Activated CD8-positive, alpha-beta T cell treated with anti-CD3 and anti-CD28 coated beads for 36 hours (primary cell): ENCODE measurements at places on chromosomes 5 and 9. TPM values are rescaled to one million over a fixed set of nuclear protein-coding genes. Genes with fewer than 3 reads are reported as not detected.

DNA sequence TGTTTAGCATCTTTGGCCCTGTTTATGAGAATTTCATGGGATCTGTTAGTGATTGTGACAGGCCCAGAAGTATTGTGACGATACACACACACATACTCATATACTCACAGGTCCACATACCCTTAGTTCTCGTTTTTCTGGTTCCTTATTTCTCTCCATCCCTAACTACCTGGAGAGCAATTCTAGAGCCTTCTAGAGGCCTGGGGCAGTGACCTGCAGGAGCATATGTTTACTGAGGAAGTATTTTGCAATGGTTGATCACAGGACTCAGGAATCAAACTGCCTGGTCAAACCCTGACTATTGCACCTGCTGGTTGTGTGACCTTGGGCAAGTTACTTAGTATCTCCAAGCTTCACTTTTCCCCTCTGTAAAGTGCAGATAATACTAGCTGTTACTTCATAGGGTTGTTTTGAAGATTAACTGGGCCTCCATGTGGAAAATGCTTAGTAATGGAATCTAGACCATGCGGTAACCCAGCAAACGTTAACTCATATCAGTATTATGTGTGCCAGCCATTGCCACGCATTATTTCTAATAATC, 8.7 kb downstream of the PAPPA start:
- H3K36me3 ChIP-seq = no peaks in the 10 kb centered on the region
- no peak for DNase-seq
- peaks cover 23% of the 10 kb centered on the region for H3K27me3 ChIP-seq
- no peaks in the 10 kb centered on the region for H3K4me1 ChIP-seq
- no peak overlapping the region for H3K27ac ChIP-seq

DNA sequence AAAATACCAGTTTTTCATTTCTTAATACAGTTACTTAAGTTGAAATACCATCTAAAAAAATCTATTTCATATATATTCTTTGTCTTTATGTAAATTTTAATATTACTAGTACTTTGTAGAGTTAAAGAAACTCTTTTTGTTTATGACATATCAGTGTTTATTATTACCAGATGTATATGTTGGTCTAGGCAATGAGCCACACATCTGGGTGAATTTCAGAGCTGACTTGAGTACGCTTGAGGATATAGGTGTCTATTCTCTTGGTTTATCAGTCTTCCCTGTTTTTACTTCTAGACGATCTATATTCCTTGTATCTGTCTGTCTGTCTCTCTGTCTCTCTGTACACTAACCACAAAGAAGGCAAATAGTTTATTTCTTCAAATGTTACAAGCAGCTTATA, 2.9 kb downstream of the SMAD5 start:
- no peak overlapping the region for H3K4me3 ChIP-seq
- peaks cover 5% of the 10 kb centered on the region for H3K27me3 ChIP-seq
- H3K36me3 ChIP-seq = peaks cover 2% of the 10 kb centered on the region
- no peak for DNase-seq

DNA sequence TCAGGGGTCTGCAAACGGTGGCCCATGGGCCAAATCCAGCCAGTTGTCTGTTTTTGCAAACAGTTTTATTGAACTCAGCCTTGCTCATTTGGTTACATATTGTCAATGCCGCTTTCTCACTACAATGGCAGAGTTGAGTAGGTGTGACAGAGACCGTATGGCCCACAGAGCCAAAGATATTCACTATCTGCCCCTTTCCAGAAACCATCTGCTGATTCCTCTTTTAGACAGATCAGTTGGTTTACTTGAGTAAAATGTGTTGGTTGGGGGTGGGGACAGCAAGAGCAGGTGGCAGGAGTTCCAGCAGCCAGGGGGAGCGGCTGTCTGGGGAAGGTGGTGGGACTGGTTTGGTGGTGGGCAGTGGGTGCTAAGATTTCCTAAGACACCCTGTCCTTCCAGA, 54.8 kb downstream of the COL27A1 start:
- DNase-seq = no peak
- H3K36me3 ChIP-seq = no peaks in the 10 kb centered on the region
- no peak overlapping the region for H3K27ac ChIP-seq
- no peaks in the 10 kb centered on the region for H3K27me3 ChIP-seq

GRCh38 chr5:23627976-23628375, 120.6 kb downstream of the PRDM9 start:
- no peaks in the 10 kb centered on the region for H3K36me3 ChIP-seq
- DNase-seq = no peak
- no peak overlapping the region for H3K27ac ChIP-seq
- H3K4me1 ChIP-seq = no peaks in the 10 kb centered on the region
- no peak overlapping the region for H3K4me3 ChIP-seq

The PTRH1 gene
- 15.9 TPM for total RNA-seq

The SHOC1 gene
- total RNA-seq = not detected

The PLEKHG4B gene
- total RNA-seq = not detected

DNA sequence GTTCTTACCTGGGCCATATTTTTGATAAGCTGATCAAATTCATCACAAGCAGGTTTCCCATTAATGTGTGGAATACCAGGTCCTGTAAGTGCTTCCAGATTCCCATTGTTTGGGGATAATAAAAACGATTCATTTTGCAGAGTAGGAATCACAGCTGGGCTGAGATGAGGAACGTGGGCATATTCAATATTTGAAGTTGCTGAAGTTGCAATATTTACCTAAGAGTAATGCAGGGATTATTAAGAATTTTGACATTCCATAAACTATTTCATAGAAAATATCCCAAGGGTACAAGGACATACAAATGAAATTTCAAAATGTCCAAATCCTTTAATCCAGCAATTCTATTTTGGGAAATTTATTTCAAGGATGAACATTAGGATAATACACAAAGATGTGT, 55.1 kb downstream of the MPDZ start:
- H3K27ac ChIP-seq = no peak overlapping the region
- no peaks in the 10 kb centered on the region for H3K36me3 ChIP-seq
- no peak for DNase-seq
- no peaks in the 10 kb centered on the region for H3K4me1 ChIP-seq
- H3K4me3 ChIP-seq = no peak overlapping the region

DNA sequence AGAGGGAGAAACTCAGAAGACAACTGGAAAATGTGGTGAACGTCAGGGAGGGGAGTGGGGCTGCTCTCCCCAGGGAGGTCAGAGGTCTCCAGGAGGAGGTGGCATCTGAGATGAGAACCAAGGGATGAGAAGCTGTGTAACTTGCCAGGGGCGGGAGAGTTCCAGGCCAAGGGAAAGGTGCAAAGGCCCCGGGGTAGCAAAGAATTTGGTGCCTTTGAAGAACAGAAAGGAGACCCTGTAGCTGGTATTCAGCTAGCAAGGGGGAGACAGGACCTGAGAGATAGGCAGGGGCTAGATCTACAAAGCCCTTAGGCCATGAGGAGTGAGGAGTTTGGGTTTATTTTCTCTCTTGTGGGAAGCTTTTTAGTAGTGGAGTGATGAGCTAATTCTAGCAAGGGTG, 3.3 kb downstream of the DNM1 start:
- no peak overlapping the region for H3K4me3 ChIP-seq
- H3K27me3 ChIP-seq = peaks cover 9% of the 10 kb centered on the region
- DNase-seq = no peak
- H3K36me3 ChIP-seq = no peaks in the 10 kb centered on the region
- peaks cover 18% of the 10 kb centered on the region for H3K4me1 ChIP-seq
- H3K27ac ChIP-seq = no peak overlapping the region

DNA sequence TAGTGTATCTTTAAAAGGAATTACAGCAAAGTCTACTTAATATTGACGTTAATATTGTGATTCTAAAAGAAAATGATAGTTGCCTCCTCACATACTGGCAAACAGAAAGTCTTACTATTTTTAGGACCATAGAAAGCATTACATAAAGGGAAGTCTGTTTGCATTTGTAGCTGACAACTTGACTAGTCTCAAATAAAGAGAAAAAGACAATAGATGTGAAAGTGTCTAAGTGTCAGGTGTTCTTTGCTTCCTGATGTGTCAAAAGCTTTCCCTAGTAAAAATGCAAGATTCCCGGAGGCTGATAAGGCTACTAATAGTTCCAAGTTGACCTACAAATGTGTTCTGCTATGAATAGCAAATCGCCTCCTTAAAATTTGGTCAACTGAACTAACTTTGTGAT, 259.7 kb downstream of the CDH10 start:
- H3K27ac ChIP-seq = no peak overlapping the region
- DNase-seq = no peak
- H3K4me3 ChIP-seq = no peak overlapping the region
- H3K27me3 ChIP-seq = no peaks in the 10 kb centered on the region

GRCh38 chr5:37714756-37715155, 125.1 kb downstream of the GDNF start:
- peaks cover 8% of the 10 kb centered on the region for H3K4me1 ChIP-seq
- no peak overlapping the region for H3K27ac ChIP-seq
- no peaks in the 10 kb centered on the region for H3K36me3 ChIP-seq
- H3K27me3 ChIP-seq = no peaks in the 10 kb centered on the region
- H3K4me3 ChIP-seq = no peak overlapping the region

The ARAP3 gene
- 5.9 TPM for total RNA-seq

GRCh38 chr5:92885950-92886349, 695.1 kb downstream of the NR2F1-AS1 start:
- no peaks in the 10 kb centered on the region for H3K36me3 ChIP-seq
- H3K27ac ChIP-seq = no peak overlapping the region
- no peak for DNase-seq
- H3K27me3 ChIP-seq = peaks cover 3% of the 10 kb centered on the region

DNA sequence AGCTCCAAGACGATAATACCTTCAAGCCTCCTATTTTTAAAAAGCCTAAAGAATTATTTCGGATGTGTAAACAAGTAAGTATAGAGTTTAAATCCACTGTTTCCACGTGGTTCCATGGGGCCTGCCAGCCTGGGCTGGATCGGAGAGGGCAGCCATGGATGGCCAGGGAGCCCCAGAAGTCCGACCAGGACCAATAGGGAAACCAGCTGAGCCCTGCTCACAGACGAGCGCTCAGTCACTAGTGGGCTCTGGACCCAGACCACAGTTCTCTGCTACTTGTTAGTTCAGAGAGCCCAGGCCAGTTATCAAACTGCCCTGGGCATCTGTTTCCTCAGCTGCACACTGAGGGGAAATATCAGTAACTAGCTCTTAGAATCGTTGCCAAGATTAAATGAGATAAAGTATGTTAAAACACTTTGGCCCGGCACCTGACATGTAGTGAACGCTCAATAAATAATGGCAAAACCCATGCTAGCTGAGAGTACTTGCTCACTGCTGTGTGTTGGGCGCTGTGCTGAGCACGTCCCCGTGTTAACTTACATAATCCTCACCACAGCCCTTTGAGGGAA, 124.8 kb downstream of the RGS3 start:
- no peaks in the 10 kb centered on the region for H3K27me3 ChIP-seq
- H3K4me3 ChIP-seq = no peak overlapping the region
- peaks cover 61% of the 10 kb centered on the region for H3K4me1 ChIP-seq
- no peak overlapping the region for H3K27ac ChIP-seq

- no peaks in the 10 kb centered on the region for H3K27me3 ChIP-seq
- DNase-seq = no peak
- H3K36me3 ChIP-seq = no peaks in the 10 kb centered on the region
These were observed 532.0 kb upstream of the GRAMD2B start for GRCh38 chr5:125891061-125891725.

GRCh38 chr9:137972355-137972987, 94.9 kb downstream of the CACNA1B start:
- no peaks in the 10 kb centered on the region for H3K36me3 ChIP-seq
- H3K4me1 ChIP-seq = no peaks in the 10 kb centered on the region
- peaks cover 11% of the 10 kb centered on the region for H3K27me3 ChIP-seq
- no peak for DNase-seq
- no peak overlapping the region for H3K27ac ChIP-seq
- H3K4me3 ChIP-seq = no peak overlapping the region

The DRD1 gene
- total RNA-seq = not detected

GRCh38 chr5:177389241-177390169, 5.3 kb downstream of the SLC34A1 start:
- H3K4me3 ChIP-seq = peak overlapping the region; percentile 13
- peak overlapping the region; percentile 76 for H3K27ac ChIP-seq
- no peaks in the 10 kb centered on the region for H3K36me3 ChIP-seq
- DNase-seq = peak; percentile 79

- H3K27me3 ChIP-seq = no peaks in the 10 kb centered on the region
- H3K36me3 ChIP-seq = peaks cover 20% of the 10 kb centered on the region
- DNase-seq = no peak
- H3K4me3 ChIP-seq = no peak overlapping the region
These were observed 152.9 kb downstream of the NIPBL start for GRCh38 chr5:37029436-37029835.

- H3K27me3 ChIP-seq = no peaks in the 10 kb centered on the region
- peaks cover 4% of the 10 kb centered on the region for H3K4me1 ChIP-seq
- H3K27ac ChIP-seq = no peak overlapping the region
- H3K4me3 ChIP-seq = no peak overlapping the region
These were observed 28.4 kb downstream of the CSF1R start for GRCh38 chr5:150057996-150058395.

The DDX4 gene
- total RNA-seq = not detected

- no peak for DNase-seq
- no peak overlapping the region for H3K27ac ChIP-seq
- H3K27me3 ChIP-seq = no peaks in the 10 kb centered on the region
- no peak overlapping the region for H3K4me3 ChIP-seq
- H3K4me1 ChIP-seq = no peaks in the 10 kb centered on the region
- no peaks in the 10 kb centered on the region for H3K36me3 ChIP-seq
These were observed 387.8 kb downstream of the GADD45G start for GRCh38 chr9:89992326-89993198.

DNA sequence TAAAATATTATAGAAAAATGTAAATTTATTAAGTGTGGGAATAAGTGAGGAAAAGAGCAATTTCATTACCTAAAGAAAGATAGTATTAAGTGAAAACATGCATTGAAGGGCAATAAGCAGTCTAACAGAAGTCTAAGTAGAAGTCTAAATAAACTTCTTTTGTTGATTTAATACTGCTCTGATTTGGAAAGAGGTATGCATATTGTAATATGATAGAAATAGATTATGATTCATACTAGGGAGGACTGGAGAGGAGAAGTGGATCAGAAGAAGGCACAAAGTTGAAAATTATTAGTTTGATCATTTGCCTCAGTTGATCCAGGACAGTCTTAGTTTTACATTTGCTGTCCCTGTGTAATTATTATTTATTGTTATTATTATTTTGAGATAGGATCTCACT, 6.6 kb upstream of the ERBIN start:
- H3K36me3 ChIP-seq = no peaks in the 10 kb centered on the region
- DNase-seq = no peak
- H3K27me3 ChIP-seq = peaks cover 2% of the 10 kb centered on the region
- no peak overlapping the region for H3K4me3 ChIP-seq

GRCh38 chr5:135445306-135445985, 1.7 kb downstream of the DCANP1 start:
- no peaks in the 10 kb centered on the region for H3K27me3 ChIP-seq
- no peak overlapping the region for H3K4me3 ChIP-seq
- no peak for DNase-seq
- no peaks in the 10 kb centered on the region for H3K4me1 ChIP-seq

The KCNIP1 gene
- not detected for total RNA-seq

GRCh38 chr9:38125889-38126288, 56.9 kb upstream of the SHB start:
- no peak for DNase-seq
- no peaks in the 10 kb centered on the region for H3K4me1 ChIP-seq
- H3K27me3 ChIP-seq = peaks cover 4% of the 10 kb centered on the region
- no peak overlapping the region for H3K27ac ChIP-seq
- H3K4me3 ChIP-seq = no peak overlapping the region
